ENCODE measurements at places on chromosomes 7 and 10. TPM values are rescaled to one million over a fixed set of nuclear protein-coding genes. Genes with fewer than 3 reads are reported as not detected.

Gene OPN1SW
- not detected for total RNA-seq

GRCh38 chr10:86598151-86598550 lies 56.2 kb upstream of the OPN4 start:
- DNase-seq, result no peak

DNA sequence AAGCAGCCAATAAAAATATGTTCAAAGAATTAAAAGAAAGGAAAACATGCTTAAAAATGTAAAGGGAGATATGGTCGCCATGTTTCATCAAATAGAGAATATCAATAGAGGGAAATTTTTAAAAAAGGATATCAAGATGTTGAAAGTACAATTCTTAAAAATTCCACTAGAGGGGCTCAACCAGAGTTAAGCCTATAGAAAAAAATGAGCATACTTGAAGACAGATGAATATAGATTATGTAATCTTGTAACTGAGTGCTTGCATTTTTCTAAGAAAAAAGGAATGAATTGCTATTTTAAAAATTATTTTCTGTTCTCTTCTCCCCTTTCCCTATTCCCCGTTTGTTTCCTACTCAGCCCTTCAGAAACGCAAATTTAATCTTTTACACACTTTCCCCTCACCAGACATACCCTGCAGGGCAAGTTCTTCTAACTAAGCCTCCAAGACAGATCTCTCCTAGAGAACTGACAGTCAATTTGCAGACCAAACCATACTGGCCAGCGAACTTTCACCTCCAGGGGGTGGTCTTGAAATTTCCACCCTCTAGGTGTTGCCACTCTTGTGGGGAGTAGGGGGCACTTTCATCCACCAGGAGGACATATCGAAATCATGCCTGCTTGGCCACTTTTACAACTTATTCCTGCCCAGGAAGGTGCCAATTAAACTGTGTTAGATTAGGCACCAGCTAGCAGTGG lies 67.7 kb downstream of the NSUN6 start:
- DNase-seq, result no peak

DNA sequence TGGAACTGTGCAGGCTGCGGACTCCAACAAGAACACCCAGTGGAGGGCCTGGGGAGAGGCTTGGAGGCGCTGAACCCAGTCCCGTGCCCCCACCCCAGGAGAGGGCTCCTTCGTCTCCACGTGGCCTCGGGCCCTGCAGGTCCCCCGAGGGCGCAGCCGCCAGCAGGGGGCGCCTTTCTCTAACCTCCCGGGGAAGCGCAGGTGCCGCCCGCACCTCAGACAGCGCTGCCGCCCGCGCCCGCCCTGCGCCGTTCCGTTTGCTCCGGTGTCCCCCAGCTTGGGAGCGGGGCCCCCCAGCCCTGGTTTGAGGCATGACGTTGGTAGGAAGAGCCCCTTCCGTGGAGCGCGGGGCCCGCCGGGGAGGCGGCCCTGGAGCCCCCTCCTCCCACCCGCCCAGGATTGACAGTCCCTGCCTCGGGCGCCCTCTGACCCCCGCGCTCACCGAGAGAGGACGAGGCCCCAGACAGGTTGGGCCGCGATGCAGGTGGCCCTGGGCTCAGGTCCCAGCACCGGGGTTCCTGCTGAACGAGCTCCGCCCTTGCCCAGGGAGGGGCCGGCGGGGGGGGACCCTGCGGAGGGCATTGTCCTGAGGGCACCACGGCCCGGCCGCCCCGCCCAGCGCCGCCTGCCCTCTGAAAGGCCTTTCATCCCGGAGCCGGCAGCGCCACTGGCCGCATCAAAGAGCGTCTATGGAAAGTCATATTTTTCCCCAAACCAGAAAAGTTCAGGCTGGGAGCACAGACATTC lies 42.8 kb downstream of the FOXL3 start:
- DNase-seq, result peak; percentile 62

GRCh38 chr10:102434394-102435132 lies 2.2 kb upstream of the CUEDC2 start:
- no peak for DNase-seq

Gene ITPRID1
- not detected for total RNA-seq

GRCh38 chr7:101502466-101503098 lies 126.5 kb downstream of the MYL10 start:
- DNase-seq, result no peak

DNA sequence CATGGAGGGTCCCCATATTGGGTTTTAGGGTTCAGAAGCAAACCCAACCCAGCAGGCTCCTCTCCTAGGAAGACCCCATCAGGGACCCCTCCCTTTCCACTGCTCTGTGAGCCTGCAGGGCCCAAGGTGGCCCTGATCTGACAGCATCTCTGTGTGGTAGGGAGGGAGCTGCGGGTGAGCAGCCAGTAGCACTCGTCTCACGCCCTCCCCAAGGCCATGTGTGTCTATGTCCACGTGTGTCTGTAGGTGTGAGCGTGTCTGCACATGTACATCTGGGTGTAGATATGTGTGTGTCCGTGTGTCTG lies 103.5 kb upstream of the FAM20C start:
- no peak for DNase-seq

Gene AKR1B15
- total RNA-seq, result 1.4 TPM

Measured in NCI-H460 (cell line).